ENCODE measurements at places on chromosomes 11 and 22.

DNA sequence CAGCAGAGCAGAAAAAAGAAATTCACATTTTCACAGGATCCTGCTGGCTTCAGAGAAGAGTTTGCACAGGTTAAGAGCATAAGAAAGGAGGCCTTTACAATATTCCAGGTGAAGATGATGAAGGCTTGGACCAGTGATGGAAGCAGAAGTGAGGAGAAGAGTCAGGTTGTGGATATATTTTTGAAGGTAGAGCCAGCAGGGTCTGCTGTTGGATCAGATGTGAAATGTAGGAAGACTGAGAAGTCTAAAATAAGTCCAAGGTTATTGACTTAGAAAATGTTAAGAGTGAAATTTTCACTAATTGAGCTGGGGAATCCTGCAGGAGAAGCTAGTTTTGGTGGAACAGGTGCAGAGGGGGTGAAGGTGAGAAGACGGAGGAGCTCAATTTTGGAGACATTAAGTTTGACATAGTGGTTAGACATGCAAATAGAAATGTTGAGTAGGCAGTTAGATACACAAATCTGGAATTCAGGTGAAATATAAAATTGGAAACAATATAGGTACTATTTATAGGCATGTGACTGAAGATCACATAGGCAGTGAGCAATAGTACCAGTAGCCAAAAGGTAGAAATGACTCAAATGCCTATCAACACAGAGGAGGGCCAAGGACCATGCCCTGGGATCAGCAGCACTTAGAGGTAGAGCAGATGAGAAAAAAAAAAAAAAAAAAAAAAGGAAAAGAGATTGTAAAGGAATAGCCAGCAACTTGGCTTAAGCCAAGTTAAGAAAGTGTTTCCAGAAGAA, 252.0 kb downstream of the AASDHPPT start:
- DNase-seq, result no peak

DNA sequence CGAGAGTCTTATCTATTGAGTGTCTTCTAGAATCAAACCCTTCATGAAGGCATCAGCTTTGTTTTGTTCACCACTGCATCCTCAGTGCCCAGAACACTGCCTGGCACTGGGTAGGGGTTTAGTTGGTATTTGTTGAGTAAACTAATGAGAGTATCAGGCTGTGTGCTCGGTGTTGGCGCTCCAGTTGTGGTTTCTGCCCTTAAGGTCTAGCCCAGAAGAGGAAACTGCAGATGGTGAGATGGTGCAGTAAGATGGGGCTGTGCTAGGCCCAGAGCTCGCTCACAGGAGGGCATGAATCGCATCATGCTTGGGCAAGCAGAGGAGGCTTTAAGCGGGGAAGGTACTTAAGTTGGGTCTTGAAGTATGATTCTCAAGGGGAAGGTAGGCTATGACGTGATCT, 97.2 kb downstream of the FBXO7 start:
- no peak for DNase-seq

GRCh38 chr11:95816037-95816436, 25.7 kb downstream of the CEP57 start:
- no peak for DNase-seq

DNA sequence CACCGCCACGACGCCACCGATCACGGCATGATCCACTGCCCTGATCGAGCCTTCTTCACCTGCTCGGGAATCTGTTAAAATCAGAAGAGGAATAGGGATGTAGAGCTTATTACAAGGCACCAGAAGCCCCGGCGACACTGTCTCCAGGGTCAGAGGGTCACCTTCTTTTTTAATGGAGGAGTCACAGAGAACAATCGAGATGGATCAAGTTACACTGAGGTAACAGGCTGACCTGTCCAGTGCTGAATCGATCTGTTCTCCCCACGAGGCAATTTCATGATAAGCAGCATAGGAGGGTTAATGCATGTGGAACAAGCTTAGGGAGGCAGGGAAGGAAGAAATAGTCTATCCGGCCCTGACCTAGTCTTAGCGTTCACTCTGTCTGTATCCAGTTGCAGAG, 325.5 kb downstream of the CADM1 start:
- no peak for DNase-seq

GRCh38 chr11:89625171-89625570, 84.9 kb upstream of the TRIM77 start:
- DNase-seq, result no peak

Measured in T-cell (primary cell).